Activated T-helper 1 cell treated with Interleukin-2 at 50 U/mL for 16 hours (primary cell): ENCODE measurements at places on chromosomes 11 and 22.

- no peak for DNase-seq
Observed at GRCh38 chr22:37726241-37726887, 29.5 kb downstream of the TRIOBP start.

GRCh38 chr11:105719073-105719822, 109.4 kb downstream of the GRIA4 start:
- DNase-seq, result no peak

GRCh38 chr11:66367561-66368312, 3.8 kb downstream of the SLC29A2 start:
- DNase-seq, result no peak

GRCh38 chr11:100823360-100823759, 136.3 kb downstream of the ARHGAP42 start:
- DNase-seq, result no peak

GRCh38 chr11:3626250-3626960, 15.4 kb downstream of the ART5 start:
- DNase-seq, result no peak

GRCh38 chr11:43278193-43278956, 33.4 kb upstream of the API5 start:
- DNase-seq, result no peak

DNA sequence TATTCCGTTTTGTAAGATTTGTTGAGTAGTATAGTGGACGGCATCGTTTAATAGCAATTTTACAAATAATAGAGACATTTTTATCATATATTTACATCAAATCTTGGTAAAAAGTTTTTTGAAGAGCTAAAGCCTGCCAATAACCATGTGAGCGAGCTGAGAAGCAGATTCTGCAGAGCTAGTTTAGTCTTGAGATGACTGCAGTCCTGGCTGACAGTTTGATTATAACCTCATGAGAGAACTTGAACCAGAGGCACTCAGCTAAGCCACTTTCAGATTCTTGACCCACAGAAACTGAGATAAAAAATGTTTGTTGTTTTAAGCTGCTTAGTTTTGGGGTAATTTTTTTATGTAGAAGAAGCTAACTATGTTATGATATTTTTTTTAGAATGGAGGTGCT, 78.9 kb downstream of the PDE3B start:
- no peak for DNase-seq

GRCh38 chr11:131689049-131689925, 318.9 kb downstream of the NTM start:
- no peak for DNase-seq

DNA sequence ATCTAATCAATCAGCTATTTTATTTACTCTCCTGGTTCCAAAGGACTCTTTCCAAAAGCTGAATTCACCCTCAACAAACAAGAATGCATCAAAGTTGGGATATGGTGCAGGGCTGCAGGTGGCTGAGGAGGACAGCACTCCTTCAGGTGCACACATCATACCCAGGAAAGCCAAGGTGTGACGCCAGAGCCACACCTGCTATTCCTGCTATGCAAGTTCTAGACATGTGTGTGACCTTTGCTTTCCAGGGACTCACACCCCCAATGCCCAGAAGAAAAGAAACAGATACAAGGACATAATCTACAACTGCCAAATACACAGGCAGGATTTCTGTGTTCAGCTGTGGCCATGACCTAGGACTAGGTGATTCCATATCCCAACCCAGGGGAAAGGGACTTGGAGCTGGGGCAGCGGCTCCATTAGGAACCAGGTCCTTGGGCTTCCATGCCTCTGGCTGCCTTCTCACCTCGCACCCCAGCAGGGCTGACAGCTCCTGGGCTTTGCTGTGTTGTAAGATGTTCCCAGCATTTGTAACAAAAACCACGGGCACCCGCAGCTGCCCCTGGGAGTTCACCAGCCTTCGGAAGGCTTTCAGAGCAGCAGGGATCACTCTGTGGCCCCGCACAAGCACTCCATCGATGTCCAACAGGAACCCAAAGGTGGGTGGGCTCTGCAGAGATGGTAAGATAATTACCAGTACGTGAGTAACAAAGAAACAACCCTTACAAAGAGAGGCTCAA, 9.8 kb downstream of the HDHD5 start:
- DNase-seq, result no peak

DNA sequence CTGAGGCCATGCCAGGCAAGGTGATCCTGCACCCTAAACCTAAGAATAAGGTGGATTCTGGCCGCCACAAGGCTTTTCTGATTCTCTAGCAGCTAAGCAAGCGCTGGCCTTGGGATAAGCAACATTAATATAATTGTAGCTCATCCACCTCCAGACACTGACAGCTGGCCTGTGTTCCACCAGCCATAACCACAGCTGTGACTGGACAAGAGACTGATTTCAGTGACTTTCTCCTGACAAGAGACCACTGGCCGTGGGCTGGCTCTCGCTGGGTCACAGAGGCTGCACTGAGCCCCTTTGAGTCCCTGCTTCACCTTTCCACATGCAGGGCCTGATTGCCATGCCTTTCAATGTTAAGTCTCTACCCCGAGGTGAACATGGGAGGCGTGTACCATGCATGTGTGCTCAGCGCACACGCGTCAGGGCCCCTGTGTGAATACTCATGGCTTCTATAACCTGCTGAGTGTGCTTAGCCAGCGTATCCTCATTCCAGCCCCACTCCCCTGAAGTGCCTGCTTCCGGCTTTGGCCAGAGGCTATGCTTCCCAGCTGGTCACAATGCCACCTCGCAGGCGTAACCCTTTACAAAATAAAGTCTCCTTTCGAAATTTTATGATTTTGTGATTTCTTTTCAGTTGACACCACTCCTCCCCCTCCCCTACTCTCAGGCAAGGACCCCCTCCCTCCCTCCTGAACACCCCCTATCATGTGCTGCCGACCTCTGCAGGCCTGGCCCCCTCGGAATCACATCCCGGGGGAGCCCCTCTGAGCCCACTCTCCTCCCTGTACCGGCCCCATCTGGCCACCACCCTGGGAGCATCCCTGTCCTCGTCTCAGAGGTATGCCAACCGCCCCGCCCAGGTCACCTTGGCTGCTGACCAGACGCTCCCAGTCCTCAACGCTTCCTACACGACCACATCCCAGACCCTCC, 128.1 kb downstream of the CTTN start:
- DNase-seq, result no peak

- no peak for DNase-seq
Observed at GRCh38 chr11:15476371-15476917, 361.7 kb downstream of the INSC start.

DNA sequence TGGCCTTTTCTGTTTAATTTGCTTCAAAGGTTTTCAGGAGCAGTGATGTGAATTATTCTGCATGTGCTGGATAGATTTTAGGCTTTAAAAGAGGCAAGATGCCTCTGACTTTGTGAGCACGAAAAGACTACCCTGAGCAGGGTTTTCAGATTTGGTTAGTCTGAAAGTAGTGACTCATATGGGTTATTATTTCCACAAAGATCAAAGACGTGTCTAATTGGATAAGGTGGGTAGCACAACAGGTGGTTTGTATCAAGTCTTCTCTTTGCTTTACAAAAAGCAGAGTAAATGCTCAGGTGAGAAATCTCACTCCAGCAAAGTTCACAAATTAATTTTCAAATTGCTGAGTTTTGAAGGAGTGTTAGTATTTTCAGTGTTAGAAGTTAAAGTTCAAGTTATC, 37.6 kb upstream of the DBX1 start:
- DNase-seq, result no peak

DNA sequence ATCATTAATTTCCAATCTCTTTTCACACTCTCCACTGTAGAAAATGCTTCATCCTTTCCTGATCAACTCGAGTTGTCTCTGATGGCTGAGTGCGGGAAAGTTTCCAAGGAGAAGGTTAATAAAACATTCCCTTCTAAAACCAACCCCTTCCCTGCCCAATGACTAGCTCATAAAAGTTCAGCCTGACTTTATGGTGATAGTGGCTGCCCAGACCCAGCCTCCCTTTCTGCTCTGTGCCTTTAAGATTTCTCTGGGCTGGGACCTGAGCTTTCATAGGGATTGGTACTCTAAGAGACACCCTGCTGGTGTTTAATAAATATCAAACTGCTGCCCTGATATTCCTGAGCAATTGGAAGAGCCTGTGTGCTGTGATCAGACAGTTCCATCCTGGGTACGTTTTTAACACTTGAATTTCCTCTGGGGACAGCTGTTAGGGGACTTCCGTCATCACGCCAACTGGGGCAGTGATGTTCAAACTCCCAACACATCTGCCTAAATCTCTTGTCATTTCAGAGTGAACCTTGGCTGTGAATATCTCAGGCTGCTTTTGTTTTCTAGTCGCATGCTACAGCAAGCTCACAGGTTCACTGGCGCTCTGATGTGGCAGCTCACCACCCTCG, 195.0 kb upstream of the KIRREL3 start:
- DNase-seq, result no peak

- no peak for DNase-seq
Observed at GRCh38 chr11:68441466-68442230, 18.9 kb upstream of the PPP6R3 start.

DNA sequence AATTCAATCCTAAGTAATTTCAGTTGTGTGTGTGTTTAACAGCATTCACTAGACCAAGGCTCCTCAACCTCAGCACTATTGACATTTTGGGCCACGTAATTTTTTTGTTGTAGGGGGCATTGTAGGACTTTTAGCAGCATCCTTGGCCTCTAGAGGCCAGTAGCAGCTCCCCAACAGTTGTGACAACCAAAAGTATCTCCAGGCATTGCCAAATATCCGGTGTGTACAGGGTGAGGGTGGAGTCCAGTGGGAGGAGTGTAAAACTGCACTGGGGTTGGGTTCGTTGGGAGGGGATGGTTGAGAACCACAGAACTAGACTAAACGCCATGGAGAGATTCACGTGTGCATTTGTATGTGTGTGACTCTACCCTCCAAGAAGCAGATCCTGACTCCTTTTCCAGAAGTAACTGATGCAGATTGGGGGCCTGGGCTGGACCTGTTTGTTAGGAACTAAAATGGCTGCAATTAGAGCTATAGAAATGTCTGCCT, 5.9 kb upstream of the PHF21A start:
- peak; percentile 29 for DNase-seq

DNA sequence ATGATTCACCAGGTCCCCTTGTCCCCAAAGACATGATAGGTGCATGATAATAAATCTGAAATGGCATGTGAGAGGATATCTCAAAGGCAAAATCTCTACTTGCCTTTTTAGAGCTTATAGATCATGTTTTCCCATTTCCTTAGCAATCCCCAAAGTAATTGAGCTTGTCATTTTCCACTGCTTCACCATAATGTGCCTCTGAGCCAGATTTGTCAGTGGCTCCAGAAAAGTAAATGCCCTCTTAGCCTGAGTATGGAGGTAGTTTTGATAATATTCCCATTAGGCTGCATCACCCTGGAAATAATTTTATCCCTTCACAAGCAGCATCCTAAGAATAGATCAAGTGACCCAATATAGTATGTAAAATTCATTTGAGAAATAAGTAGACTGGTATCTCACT, 36.7 kb upstream of the ADSL start:
- DNase-seq, result no peak

- DNase-seq, result no peak
Observed at GRCh38 chr22:39092111-39092862, 4.8 kb upstream of the APOBEC3H start.

DNA sequence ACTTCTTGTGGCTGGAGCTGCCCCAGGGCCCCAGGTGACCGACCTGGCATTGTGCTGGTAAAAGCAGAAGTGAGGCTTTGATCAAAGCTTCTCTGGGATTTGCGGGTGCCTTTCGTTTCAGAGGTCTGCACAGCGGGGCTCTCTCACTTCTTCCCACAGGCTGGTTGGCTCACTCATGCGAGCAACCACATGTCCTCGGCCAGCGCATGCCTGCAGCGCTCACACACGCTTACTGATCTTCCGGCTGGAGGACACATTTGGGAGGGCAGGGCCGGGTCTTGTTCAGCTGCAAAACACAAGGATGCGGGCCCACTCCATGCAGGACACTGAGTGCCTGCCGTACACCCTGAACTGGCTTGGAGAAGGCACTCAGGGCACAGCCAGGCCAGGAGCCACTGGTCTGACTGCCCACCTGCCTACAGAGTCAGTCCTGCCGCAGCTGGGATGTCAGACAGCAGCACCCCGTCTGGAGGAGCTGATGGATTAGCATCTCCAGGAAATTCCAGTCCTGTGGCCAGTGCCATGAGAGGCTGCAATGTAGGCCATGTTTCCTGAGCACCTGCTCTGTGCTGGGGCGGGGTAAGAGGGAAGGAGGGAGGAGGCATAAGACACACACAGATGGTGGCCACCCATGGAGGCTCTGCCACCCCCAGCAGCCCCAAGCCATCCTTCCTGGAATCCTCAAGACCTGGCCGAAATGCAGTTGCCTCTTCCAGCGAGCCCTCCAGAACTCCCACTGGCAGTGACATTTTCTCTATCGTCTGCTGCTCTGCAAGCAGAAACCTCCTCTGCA, 1383.2 kb downstream of the BRD1 start:
- no peak for DNase-seq

- no peak for DNase-seq
Observed at GRCh38 chr11:15805726-15806125, 550.6 kb downstream of the SOX6 start.

DNA sequence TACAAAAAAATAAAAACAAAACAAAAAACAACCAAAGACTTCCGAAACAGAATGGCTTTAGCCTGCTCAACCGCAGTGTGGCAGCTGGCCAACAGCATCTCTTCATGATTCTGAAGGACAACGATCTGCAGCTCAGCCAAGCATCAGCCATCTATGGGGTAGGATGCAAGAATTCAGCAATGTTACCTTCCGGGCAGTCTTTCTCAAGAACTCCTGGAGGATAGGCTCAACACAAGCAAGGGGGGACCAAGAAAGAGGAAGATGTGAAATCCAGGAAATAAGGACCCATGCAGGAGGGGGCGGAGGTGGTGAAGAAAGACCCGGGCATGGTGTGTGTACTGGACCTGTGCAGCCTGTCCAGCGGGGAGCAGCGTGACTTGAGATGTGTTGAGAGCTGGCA, 3.5 kb upstream of the TSPO start:
- DNase-seq, result no peak

DNA sequence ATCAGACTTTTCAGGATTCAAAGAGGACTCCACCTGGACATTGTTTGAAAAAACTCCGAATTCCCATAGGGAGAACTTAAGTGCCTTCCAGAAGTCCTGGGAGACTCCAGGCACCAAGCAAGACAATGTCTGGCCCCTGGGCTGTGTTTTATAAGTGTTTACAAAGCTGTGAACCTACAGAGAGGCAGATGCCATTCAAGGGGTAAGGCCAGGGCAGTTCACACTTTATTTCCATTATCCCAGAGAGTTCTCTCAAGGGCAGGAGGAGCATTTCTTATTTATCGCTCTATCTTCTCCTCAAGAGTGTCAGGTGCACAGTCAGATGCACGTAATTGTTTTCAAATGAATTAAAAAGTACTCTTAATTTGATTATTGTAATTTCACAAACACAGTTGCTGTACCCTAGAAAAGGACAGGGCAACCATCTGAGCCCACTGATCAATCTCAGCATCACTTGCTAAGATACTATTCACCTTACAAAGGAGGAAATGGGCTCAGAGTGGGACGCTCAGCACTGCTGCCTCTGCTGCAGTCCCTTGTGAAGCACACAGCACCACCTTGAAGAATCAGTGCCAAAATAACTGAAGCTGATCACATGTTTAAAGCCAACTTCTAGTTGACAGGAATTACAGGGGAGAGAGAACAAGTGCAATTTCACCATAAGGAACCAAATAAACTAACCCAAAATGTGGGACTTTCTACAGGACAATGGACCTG, 35.0 kb downstream of the RASSF10 start:
- DNase-seq, result no peak
